ENCODE measurements at places on chromosomes 11 and 22.

DNA sequence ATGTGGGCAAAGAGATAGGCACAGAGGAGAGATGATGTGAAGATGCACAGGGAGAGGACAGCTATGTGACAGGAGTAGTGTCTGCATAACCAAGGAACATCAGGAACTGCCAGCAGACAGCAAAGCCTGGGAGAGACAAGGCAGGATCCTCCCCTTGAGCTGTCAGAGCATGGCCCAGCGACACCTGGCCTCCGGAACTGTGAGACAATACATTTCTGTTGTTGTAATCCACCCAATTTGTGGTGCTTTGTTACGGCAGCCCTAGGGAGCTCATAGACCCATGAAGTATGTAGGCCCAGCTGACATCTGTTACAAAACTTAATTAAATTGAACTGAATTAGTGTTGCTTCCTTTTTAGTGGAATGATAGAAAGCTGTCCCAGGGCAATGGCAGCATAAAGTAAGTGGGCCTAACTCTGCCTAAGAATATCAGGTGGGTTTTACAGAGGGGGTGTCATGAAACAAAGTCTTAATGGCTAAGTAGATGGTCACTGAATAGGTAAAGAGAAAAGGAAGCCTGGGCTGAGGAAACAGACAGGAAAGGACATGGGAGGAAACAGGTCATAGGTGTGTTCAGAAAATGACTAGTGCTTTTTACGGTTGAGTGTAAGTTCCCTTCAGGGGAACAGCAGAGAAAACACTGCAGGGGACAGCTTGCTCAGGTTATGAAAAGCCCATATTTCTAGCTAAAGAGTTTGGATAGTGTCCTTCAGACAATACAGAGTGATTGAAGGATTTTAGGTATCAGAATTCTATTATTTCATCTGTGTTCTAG, 24.8 kb downstream of the RASSF10 start:
- DNase-seq: no peak

GRCh38 chr22:46744581-46744980, 6.5 kb upstream of the CERK start:
- DNase-seq: no peak

DNA sequence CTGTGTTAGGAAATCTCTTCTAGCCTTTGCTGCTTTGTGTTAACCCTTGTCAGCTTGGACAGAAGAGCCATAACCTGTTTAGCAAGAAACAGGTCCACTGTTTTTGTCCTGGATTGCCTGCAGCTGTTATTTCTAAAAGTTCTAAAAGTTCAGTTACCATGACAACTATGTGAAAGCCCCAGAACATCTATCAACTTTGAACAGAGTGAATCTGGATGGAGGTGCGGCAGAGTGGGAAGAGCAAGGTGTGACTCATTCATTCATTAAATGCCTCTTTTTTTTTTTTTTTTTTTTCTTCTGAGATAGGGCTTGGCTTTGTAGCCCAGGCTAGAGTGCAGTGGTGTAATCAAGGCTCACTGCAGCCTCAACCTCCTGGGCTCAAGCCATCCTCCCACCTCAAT, 50.5 kb downstream of the RBX1 start:
- no peak for DNase-seq

- no peak for DNase-seq
Measured at GRCh38 chr22:38435010-38435409, 20.0 kb downstream of the KCNJ4 start.

DNA sequence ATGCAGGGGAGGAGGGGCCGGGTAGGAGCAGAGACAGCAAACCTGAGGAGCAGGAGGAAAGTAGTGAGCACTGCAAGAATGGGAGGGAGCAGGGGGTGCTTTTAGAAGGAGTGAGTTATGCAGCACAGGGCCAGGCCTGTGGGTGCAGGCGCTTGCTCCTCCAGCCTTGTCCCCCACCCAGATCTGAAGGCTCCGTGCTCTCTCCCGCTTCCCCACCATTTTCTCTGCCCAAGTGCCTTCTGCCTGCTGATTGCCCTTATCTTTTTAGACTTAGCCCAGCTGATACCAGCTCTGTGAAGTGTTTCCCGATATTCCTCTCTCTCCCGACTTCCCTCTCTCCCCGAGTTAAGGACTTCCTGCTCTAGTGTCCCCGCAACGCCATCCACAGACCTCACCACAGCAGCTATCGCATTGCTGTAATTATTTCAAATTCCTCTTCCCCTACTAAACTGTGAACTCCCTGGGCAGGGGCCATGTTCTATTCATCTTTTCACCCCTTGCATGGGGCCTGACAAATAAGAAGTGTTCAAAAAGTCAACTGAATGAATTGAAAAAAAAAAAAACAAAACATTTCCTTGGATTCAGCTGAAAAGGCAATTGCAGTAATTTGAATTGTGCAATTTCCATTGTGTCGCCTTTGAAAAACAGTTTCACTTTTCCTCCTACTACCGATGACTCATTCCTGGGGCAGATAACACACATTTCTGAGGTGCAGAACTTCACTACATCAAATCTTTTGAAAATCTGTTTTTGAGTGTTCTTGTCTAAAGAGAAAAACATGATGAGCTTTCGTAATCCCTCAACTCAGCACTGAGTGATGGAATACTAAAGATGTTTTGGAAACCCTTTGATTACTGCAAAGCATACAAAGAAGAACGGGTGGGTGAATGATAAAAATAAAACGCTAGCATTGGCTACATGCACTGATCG, 69.7 kb upstream of the BMAL1 start:
- no peak for DNase-seq

- no peak for DNase-seq
Measured at GRCh38 chr11:130199792-130200191, 40.2 kb downstream of the ST14 start.

DNA sequence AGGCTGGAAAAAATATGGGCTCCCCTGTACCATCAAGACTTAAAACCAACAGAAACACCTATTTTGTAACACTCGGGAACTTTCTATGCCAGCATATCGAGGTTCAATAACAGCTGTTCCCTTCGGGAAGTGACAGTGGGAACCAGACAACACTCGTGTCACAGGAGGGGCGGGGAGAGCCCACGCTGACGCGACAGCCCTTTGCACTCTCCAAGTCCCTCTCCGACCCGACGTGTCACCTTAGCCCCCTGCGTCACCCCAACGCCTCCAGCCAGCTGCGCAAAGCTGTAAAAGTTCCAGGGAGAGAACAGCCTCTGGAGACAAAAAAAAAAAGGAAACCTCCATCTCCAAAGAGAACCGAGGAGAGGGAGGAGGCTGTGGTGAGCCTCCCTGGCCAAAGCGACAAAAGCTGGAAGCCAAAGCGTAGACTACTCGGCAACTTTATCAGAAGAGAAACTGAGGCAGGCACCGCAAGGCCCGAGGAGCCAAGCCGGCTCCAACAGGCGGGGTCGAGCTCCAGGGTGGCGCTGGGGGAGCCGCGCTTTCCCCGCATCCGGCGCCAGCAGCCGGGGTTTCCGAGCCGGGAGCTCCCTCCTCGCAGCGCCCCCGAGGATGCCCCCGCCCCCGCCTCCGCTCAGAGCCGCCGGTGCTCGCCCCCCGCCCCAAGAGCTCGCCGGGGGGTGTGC, 751 bp downstream of the ARFGAP3 start:
- DNase-seq: no peak

DNA sequence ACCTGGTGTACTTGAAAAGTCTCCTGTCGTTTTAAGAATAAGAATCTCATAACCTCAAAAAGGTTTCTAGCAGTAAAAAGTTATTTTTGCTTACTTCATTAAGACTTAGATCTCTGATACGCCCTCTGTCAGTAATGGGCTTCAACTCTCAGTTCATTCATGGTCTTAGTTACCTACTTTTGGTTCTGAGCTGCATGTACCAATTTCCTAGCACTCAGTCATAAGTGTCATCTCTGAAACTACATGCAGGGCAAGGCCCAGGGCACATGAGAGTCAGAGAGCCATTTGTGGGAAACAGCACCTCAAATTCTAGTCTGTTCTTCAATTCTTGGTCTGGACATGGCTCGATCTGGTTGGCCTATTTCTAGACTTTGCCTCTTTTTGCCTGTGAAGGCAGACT, 838.4 kb downstream of the FAM181B start:
- no peak for DNase-seq

DNA sequence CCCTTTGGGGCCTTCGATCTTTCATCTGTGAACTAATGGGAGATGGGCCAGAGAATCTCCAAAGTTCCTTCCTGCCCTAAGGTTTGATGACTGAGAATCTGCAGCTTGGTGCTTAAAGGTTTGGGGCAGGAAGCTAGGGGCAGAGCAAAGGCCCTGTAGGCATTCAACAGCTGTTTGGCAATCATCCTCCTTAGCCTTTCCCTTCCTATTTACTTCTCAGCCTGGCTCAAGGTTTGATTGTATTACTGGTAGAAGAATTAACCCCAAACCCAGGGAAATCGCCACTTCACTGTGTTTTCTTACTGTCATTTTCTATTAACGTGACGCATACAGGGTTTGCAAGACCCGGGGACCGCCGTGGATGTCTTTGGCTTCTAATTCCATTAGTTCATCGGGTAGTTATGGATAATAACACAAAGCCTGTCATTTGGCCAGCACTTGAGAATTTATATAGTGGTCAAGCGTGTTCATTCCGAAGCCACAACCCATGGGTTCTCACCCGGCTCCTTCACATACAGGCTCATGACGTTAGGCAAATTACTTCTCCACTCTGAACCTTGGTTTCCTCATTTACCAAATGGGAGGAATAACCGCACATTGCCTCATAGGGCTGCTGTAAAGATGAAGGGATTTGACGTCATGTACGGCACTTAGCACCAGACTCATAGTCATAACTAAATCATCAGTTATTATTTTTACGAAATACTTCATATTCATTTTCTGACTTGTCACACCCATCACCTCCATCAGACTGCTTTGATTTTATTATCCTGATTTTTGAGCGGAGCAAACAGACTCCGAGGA, 158.1 kb downstream of the FBXO7 start:
- no peak for DNase-seq

DNA sequence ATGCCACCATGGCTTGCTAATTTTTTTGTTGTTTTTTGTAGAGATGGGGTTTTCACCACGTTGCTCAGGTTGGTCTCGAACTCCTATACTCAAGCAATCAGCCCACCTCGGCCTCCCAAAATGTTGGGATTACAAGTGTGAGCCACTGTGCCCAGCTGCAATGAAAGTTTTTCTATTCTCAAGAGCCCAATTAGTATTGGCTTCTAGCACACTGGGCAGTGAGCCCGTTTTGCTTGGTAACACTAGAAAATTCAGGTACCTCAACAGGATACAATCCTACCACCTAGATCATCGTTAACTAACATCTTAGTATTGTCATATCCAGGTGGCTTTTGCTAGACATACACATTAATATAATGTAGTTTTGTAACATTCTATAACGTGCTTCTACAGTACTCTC, 19.0 kb downstream of the SEC14L3 start:
- DNase-seq: no peak

DNA sequence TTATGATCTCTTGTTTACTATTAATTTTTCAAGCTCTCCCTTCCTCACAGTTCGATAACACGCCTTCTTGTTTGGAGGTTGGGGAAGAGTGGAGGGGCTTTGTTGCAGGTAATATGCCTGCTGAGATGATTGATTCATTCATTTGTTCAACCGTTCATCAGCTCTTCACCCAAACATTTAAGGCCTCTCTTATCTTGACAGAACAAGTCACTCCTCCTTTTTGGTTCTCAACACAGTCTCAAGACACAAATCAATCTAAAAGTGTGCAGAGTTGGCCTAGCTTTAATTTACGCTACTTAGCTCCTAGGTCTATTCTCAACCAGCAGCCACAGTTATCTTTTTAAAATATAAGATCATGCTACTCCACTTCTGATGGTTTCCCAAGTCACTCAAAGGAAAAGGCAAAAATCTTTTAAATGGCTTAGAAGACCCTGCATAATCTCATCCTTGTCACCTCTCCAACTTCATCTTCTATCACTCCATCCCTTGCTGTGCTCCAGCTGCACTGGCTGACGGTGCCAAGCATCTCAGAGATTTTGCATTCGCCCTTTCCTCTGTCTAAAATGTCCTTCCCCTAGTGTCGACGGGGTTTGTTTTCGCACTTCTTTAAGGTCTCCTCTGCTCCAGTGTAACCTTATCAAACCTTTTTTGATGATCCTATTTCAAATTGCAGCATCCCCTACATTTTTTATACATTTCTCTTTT, 60.3 kb downstream of the AMBRA1 start:
- DNase-seq: no peak

- no peak for DNase-seq
Measured at GRCh38 chr11:114821621-114822412, 143.5 kb downstream of the NXPE2 start.

- no peak for DNase-seq
Measured at GRCh38 chr11:104259121-104259610, 95.2 kb upstream of the PDGFD start.

DNA sequence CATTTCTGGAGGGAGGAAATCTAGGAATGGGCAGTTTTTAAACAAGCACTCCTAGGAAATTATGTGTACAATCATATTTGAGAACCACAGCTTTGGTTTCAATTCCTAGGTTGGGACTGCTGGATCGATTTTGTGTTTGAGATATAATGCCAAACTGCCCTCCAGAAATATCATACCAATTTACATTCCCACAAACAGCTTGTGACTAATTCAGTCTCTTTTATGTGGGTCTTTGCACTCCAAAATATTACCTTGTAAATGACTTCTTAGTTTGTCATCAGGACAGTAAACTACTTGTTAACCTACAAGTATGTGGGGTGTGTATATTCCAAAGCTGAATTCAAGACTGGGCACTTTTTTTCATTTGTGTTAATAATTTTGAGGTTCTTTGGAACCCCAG, 9.8 kb upstream of the BARX2 start:
- DNase-seq: no peak

DNA sequence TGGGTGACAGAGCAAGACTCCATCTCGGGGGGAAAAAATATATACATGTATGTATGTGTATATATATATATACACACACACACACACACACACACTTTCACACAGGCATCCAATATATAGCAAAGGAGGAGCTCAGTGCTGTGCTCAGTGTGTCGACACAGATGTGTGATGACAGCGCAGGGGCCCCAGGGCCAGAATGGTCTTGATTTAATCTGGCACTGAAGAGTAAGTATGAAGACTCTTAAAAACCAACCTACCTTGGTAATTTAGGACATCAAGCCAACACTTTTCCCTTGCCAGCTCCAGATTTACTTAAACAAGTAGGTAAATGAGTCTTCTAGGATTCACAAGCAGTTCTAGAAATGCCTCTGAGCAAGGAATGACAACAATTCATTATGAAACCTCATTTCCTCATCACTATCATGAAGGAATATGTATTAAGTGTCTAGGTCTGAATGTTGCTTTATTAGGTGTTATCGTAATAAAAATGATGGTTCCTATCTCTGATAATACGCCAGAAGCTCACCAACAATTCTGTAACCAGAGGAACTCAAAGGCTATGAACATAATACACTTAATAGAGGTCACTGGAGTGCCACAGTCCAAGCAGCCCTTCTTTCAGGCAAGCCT, 71.5 kb downstream of the SGSM3 start:
- no peak for DNase-seq

DNA sequence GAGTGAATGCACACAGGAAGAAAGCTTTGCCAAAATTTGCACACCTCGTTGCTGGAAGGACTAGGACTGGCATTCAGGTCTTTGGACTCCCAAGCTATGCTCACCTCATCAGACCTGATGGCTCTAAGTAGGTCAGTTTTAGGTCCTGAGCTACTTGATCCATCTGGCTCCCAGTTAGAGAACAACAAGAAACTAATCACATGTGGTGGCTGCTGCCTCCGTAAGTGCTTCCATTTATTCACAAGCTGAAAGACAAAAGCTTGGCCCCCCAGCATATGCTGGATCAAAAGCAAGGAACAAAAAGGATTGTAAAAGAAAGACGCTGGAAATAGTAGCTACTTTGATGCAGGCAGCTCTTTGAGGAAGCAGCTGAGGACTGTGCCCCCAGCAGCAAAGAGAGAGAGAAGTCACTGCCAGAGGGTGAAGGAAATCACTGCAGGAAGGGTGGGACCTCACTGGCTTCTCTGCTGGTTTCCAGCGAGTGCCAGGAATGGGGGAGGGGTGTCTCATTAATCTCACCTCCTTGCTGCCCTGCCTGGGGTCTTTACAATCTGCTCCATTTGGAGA, 268.9 kb downstream of the KIRREL3 start:
- no peak for DNase-seq
